ENCODE measurements at places on chromosomes 13 and 19. TPM values are rescaled to one million over a fixed set of nuclear protein-coding genes. Genes with fewer than 3 reads are reported as not detected.

GRCh38 chr13:98772794-98773452 is 20.5 kb upstream of the SLC15A1 start:
- no peak for DNase-seq

DNA sequence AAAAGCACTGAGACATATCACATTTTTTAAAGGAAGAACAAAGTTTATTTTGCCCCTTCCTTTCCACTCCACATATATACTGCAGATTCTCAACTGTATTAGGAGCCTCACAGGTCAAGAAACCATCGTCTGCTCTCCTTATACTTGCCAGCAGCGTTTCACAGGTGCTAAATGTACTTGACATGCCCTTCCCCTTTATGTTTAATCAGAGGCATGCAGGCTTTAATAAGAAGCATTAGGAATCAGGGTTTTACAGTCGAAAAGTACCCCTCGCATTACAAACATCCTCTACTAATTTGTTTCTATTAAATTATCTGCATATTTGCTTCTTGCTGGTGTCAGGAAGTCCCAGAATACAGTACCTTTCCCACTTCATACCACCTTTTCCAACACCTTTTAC is 3.7 kb upstream of the RAP2A start:
- no peak for DNase-seq

- DNase-seq: no peak
Observed at GRCh38 chr19:1851654-1852580, 3.6 kb upstream of the REXO1 start.

GRCh38 chr19:18856385-18857126 is 24.8 kb downstream of the UPF1 start:
- DNase-seq: no peak

- DNase-seq: no peak
Observed at GRCh38 chr19:14779151-14779550, 791 bp upstream of the ADGRE2 start.

DNA sequence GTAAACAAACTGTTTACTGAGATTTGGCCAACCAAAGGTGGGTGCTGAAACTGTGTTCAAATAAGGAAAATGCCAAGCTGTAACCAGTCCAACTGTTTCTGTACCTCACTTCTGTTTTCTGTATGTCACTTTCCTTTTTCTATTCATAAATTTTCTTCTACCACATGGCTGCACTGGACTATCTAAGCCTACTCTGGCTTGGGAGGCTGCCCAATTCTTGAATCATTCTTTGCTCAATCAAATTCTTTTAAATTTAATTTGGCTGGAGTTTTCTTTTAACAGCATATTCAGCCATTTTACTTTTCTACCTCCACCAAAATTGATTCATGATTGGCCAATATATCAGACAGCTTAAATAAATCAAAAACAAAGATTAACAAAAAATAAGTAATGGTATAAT is 1575.5 kb upstream of the SPRY2 start:
- DNase-seq: no peak

GRCh38 chr13:66844933-66845332 is 385.2 kb downstream of the PCDH9 start:
- no peak for DNase-seq

DNA sequence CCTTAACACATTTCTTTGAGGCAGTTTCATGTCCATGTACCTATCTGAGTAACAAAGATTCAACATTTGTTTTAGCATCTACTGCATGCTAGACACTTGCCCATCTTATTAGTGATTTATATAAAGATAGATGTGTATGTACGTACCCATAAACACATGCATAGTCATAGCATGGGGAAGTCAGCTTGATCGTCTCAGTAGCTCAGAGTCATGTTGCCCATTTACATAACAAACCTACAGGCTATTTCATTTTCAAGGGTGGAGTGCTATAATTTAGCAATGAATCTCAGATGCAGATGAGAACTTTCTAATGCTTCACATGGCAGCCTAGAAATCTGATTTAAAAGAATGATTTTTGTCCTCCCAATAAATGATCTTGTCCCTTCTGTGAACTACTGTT is 23.5 kb downstream of the FLT1 start:
- no peak for DNase-seq

DNA sequence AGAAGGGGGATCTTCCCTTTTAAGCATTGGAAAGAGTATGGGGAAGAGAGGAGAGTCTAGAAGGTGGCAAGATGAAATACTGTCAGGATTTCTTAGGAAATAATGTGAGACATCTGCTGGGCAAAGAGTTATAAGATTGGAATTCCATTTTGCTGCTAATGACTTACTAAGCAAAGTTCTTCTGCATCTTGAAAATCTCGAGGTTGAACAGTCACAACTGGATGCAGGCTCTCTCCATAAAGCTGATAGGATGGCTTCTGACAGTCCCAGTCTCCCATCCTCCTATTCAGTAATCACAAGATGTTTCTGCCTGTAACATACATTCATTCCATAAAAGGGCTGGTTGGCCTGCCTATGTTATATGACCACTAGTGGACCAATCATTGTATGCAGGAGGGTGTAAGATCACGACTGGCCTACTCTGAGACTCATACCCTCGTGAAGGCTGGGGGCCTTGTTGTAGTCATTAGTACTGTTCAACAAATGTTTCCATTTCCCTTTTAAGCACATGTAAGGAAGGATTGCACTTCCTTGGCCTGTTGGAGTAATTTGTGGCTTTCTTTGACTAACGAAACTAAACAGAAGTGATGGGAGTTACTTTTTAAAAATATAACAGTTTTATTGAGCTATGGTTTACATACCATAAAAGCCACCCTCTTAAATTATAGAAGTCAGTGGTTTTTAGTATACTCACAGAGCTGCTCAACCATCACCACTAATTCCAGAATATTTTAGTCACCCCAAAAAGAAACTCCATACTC is 45.0 kb upstream of the TDRD3 start:
- DNase-seq: no peak

- DNase-seq: no peak
Observed at GRCh38 chr19:42175952-42176648, 41.4 kb downstream of the DEDD2 start.

GRCh38 chr13:33135097-33135496 is 118.9 kb downstream of the KL start:
- no peak for DNase-seq

DNA sequence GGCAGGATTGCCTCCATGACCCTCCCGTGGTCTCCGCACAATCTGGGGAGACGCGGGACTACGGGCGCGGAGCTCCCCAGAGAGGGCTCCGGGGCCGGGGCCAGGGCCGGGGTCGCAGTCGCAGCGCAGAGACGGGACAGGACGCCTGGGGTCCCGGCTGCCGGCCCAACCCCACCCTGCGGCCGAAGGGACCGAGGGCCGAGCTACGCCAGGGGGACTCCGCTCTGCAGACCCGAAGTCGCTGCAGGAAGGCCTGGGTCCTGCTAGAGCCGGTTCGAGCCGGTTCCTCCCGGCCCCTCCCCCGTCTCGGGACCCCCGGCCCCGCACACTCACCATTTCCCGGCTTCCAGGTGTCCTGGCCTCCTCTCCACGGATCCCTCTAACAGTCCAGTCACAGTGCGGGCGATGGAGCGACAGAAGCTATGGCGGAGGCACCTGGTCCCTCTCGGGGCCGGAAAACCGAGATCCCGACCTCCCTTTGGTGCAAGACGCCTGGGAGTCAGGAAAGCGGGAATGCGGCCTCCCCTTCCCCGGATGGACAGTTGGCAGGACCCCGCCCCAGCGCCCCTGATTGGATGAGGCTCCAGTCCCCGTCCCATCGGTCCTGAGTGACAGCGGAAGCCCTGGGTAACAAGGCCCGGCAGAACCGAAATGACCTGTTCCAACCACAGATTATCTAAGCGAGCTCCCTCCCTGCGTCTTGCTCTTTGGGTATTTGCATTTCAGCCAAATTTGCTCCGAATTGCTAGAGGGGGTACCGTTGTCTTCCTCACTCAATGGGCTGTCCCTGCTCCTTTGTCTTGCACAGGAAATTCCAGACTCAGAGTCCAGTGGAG is at the start of gene ZNF625:
ZNF625 (minus strand) TSS at position 512 of the 836 bp plus-strand sequence; CDS start at position 336, 176 bp downstream.
- peak; percentile 97 for DNase-seq

DNA sequence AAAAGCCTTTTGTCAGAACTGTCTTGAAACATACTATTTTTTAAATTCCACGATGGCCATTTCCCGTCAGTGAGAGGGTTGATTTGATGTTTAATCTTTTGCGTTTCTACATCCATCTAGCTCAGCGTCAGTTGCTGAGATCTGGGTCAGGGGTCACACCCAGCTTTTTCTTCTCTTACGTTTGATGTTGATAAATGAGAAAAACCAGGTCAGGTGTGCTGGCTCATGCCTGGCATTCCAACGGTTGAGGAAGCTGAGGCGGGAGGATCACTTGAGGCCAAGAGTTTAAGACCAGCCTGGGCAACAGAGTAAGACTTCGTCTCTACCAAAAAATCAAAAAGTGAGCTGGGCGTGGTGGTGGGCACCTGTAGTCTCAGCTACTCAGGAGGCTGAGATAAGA is 168.9 kb downstream of the PTPRS start:
- DNase-seq: no peak

DNA sequence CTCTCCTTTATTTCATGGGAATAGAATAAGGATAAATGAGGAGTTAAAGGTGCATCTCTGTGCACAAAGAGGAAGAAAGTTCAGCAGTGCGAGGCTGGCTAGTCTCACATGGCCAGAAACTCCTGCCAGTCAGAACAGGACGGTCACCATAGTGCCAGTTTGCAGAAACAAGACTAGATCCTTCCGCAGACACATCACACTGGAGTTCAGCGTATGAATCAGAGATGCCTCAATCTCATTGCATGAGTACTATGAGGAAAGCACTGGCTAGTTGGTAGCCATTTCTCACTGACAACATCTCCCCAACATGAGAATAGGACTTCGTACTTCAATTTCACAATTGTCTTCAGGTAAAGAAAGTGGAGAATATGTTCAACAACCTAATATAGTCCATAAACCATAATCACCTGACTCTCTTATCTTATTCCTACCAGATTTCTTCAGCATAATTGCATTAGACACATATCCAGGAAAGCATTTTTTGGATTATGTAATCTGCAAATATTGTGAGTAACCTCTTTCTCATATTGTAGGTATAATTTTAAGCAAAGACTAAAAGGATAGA is 34.9 kb downstream of the RXFP2 start:
- no peak for DNase-seq

GRCh38 chr13:114102521-114103288 is 29.7 kb downstream of the RASA3 start:
- no peak for DNase-seq

DNA sequence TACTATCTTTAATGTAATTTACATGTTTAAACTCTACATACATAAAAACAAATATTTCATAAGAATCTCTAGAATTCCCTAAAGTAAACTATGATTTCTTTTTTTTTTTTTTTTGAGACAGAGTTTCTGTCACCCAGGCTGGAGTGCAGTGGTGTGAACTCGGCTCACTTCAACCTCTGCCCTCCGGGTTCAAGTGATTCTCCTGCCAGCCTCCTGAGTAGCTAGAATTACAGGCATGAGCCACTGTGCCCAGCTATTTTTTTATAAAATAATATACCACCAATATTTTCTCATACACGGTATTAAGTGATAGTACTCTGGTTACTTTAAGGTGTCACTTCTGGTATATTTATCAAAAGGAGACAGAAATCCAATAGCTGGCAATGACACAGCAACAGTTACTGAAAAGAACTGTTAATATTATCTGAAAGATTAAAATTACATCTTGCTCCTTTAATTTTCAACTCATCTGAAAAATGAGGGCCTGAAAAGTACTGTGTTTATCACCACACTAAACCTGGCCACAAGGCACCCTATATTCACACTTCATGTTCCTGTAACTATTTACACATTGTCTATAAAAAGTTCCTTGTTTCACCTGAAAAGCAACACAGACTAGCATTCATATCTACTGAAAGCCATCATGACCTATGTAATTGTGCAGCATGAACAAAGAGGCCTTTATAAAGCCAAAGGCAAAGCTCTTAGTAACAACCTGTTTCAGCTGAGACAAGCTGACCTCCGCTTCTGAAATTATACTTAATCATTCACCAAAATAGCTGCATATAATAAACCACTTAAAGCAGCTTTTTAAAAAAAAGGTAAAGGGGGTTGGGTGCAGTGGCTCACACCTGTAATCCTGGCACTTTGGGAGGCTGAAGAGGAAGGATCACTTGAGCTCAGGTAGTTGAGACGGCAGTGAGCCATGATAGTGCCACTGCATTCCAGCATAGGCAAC is 106.1 kb downstream of the SLC25A15 start:
- no peak for DNase-seq

DNA sequence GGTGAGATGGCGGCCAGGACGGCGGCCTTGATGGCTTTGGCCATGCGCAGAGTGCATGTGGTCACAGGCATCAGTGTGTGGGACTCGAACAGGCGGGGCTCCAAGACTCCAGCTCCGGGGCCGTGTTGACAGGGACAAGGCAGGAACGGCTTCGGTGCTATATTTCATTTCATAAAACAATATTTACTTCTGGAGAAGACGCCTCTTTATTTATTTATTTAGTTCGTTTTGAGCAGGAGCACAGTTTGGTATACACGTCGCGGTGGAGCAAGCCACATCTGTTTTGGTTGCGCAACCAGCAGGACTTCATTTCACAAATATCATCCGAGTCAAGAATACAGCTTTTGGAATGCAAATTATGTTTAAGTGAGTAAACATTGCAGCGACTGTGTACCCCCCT is 166.7 kb upstream of the TSHZ3 start:
- DNase-seq: peak; percentile 79

DNA sequence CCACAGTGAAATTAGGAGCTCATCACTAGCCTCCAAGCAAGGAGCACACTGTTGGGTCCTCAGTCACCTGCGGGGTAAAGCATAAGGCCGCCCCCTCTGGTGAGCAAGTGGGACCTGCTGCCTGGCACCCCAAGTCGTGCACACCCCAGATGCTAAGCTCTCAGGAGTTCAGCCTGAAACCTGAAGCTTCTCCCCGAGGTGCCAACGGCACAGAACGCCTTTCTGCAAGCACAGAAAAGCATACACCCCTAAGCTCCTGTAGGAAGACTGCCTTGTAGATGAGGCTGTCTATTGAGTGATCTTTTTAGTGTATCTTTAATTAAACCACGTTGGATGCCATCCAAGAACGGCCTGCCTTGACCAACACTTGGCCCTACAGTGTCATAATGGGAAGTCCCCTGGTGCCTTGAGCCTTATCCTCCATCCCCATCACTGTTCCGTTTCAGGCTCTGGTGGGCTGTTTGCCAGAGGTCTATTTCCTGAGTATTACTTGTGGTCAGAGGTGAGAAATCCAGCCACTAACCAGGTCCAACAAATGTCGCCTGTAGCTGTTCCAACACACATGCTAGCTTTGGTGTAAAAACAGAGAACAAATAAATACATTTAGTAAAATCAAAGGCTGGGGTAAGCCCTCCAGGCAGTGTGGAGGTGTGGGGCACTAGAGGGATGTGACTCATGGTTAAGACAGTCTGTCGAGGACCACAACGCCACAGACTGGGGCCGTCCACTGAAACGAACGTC is 44.8 kb downstream of the C13orf42 start:
- DNase-seq: no peak

DNA sequence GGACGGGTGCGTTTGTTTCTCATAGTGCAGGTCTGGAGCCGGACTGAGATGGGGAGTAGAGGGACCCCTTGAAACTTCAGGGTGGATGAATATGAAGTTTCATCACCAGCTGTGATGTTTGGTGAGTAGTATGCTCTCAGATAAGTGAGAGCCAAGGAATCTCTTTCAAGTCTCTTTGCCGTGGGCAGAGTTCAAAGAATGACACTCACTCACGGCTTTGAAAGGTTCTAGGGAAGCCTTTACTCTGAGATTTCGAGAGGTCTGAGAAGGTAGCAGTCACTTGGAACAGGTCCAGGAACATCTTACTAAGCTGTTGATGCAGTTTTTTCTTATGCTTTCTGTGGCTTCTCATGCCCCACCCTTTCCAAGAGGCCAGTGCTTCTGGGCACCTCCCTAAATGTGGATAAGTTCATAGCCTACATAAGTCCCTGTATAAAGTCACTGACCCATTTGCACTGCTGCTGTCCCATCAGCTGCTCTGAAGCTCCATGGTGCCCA is at the start of gene IGFL2:
IGFL2 (plus strand) TSS at position 448 of the 498 bp plus-strand sequence; CDS start at position 489, 41 bp downstream.
- DNase-seq: peak; percentile 86

NALCN gene
- total RNA-seq: 0.42 TPM

PRR22 gene
- 1.2 TPM for total RNA-seq

GALP gene
- total RNA-seq: not detected

Measured in esophagus muscularis mucosa (tissue), 4 donors.